Left hindlimb (tissue), 1 donor: ENCODE measurements at places on chromosomes 6 and 20.

DNA sequence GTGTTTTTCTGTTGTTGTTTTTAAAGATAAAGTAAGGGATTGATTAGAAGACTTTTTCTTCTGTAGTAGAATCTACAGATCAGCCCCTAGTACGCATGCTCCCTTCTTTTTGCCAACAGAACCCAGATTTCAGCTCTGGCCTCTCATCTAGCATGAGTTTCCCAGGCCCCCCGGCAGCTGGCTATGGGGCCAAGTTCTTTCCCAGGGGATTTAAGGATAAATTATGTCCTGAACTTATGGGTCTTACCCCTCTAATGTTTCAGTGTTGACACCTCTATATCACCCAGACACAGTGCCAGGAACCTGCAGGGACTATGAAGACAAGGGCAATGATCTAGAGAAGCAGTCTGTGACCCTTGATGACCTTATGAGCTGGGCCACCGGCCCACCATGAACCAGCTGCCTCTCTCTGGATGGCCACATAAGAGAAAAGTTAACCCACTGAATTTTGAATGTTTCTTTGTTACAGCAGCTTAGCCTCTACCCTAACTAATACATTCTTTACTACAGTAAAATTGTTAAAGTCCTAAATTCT lies 150.5 kb downstream of the UNC5CL start:
- DNase-seq, result no peak

- DNase-seq, result no peak
Observed at GRCh38 chr6:142438898-142439297, 137.1 kb downstream of the ADGRG6 start.

DNA sequence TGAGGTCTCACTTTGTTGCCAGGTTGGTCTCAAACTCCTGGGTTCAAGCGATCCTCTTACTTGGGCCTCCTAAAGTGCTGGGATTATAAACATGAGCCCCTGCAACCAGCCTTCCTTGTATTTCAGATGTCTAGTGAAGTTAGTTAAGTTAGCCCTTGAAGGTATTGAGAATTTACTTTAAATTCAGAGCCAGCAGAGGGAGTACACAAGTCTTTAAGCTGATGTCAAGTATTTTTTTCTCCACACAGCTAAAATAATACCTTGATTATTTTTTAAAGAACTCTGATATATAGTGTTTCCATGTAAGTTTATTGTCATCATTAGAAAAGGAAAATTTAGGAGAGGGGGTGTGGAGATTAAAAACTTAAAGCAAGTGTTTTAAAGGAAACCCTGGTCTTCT lies 9.8 kb downstream of the FOXO3 start:
- DNase-seq, result no peak

GRCh38 chr6:136249336-136249735 lies 775 bp downstream of the MTFR2 start:
- no peak for DNase-seq

GRCh38 chr20:8089668-8090067 lies 42.4 kb upstream of the PLCB1 start:
- DNase-seq, result no peak

GRCh38 chr6:83167726-83168278 lies 25.3 kb downstream of the PGM3 start:
- DNase-seq, result no peak

DNA sequence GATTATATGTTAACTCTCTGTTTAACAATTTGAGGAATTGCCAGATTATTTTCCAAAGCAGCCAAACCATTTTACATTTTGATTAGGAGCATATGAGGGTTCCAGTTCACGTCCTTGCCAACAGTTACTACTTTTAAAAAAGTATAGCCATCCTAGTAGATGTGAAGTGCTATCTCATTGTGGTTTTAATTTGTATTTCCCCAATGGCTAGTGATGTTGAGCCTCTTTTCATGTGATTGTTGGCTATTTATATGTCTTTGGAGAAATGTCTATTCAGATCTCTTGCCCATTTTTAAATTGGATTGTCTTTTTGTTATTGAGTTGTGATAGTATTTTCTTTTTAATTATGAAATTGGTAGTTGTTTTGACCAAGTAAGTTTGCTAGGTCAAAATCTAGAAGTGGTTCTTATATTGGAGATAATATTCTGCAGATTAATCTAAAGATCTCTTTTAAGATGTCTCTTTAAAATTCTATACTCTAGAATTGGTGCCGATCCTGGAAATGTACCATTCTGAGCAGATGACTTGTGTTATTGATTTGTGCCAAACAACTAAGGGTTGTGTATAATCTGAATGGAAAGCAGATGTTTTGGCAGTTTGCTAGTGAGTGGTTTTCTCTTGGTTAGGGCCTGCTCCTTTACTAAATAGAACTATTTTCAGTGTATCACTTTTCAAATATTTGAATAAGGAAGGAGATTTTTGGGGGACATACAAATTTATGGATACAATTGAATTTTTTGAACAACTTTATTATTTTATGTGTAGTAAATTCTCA lies 99.5 kb downstream of the CDKAL1 start:
- no peak for DNase-seq

DNA sequence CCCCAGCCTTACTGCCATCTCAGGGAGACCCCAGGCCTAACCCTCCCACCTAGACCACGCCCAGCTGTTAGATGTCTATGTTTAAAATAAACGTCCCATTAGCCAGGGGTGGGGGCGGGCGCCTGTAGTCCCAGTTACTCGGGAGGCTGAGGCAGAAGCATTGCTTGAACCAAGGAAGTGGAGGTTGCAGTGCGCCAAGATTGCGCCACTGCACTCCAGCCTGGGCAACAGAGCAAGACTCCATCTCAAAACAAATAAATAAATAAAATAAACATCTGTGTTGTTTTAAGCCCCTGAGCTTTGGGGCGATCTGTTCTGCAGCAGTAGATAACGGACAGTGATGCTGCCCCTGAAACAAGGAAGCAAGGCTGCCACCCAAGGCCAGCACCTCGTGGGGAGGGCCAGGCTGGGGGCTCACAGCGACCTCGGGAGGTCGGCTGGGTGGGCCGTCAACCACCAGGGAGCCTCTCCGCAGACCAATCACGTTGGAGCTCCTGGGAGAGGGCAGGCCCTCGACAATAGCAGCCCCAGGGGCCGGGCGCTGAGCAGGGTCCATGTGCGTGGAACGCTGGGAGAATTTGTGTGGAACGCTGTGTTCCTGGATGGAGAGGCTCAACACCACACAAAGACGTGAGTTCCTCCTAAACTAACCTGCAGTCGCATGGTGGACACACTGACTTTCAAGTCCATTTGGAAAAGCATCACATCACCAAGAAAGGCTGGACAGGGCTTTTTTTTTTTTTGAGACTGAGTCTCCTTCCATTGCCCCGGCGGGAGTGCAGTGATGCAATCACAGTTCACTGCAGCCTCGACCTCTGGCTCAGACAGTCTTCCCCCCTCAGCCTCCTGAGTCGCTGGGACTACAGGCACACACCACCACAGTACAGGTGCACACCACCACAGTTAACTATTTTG lies 1.0 kb upstream of the HELZ2 start:
- no peak for DNase-seq

- DNase-seq, result no peak
Observed at GRCh38 chr6:138509371-138509770, 10.1 kb upstream of the NHSL1 start.

DNA sequence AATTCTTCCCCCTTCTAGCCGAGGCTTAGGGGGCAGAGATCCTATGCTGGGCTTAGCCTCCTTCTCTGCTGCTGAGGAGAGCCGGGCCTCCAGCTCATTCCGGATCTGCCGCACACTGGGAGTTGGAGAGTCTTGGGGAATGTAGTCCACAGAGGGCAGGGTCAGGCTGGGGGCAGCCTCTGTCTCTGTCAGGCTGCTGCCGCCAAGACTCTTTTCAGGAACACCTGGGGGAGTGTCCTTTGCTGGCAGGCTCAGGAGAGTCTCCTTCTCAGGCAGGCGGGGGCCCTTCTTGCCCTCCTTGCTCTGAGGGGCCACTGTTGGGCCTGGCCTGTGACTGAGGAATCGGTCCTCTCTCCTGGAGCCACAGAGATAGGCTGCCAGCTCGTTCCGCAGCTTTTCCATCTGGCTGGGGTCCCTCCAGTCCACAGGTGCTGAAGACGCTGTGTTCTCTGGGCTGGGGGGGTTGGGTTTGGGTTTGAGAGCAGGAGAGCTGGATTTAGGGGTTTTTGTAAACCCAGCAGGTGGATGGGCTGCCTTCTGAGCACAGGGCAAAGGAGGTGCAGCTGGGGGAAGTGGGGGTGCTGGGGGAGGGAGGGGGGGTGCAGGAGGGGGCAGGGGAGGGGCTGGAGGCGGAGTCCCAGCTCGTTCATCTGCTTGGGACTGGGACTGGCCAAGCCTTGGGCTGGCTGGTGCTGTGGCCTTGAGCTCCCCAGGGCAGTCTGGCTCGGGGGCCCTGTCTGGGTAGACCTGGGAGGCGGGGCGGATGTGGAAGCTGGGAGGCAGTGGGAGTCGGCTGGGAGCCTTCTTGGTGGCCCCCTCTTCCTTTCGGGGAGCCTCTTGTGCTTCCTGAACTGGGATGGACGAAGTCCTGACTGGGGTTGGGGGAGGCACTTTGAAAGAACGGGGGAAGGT lies 36.1 kb downstream of the C6orf132 start:
- no peak for DNase-seq

- DNase-seq, result no peak
Observed at GRCh38 chr6:130929036-130929678, 102.0 kb downstream of the SMLR1 start.

- DNase-seq, result no peak
Observed at GRCh38 chr6:155154158-155154830, 109.5 kb upstream of the CLDN20 start.

DNA sequence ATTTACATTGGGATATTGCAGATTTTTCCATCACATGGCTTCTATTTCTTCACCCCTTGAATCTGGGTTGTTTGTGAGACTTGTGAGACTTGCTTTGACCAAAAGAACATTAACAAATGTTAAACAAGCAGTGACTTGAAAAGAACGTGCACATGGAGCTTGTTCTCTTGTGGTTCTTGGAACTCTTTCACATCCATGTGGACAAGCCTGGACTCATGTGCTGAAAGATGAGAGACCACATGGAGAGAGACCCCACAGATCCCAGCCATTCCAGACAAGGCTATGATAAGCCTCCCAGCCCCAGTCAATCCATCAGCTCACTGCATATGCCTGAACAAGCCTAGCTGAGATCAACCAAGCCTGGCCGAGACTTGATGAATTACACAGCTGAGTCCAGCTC lies 1365.7 kb upstream of the GJE1 start:
- DNase-seq, result no peak

DNA sequence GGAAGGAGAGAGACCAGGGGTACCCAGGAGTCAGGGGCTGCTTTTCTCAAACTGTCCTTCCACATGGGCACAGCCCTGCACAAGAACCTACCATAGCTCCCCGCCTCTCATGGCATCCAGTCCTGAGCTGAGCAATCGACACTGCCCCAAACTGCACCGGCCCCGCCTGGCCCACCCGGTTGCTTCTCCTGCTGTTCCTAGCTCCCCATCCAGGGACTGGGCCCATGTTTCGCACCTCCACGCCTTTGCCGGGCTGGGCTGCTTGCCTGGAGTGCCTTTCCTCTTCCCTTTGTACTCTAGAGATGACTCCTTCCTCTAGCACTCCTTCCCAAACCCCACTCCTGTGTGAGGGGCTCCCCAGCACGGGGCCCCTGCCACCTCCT lies 123.0 kb downstream of the GRM4 start:
- no peak for DNase-seq

DNA sequence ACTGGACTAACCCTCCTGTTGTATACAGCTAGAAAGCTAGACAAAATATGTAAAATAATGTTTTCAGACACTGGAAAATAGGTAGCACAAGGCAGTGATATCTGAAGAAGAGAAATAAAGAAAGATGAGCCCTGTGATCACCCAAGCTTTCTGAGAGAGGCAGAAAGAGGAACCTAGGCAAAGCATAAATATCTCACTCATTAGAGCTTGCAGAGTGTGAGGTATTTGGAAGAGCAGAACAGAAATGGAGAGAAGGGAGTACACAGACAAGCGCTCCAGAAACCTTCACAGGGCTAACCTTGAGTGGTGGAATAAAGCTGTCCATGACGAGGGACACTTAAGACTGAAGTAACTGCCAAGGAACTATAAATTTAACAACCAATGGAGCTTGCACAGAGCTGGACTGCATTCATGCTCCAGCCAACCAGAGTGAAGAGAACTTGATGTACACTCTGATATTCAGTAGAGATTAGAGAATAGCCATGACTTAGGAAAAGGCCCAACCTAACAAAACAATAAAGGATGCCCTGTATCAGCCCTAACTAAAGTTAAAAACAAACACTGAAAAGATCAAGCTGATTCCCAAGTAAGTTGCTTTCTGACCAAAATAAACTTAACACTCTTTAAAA lies 280.9 kb upstream of the STXBP5 start:
- DNase-seq, result no peak

GRCh38 chr6:89615882-89616281 lies 22.7 kb downstream of the LYRM2 start:
- DNase-seq, result no peak

DNA sequence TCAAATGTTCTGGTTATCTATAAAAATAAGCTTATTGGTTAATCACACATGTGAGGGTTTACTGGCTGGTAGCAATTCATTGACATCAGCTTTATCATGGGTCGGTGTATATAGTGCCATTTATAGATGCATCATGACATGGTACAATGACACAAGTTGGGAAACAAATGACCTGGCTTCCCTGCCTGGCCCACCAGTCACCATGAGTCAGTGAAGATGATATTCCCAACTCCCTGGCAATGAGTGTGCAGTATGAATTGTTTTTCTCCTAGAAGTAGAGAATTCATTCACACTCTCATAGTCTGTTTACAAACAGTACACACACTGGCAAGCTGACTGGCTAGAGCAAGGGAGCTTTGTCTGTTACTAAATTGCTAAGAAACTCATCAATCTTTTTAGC lies 37.2 kb upstream of the CALHM6 start:
- DNase-seq, result no peak

DNA sequence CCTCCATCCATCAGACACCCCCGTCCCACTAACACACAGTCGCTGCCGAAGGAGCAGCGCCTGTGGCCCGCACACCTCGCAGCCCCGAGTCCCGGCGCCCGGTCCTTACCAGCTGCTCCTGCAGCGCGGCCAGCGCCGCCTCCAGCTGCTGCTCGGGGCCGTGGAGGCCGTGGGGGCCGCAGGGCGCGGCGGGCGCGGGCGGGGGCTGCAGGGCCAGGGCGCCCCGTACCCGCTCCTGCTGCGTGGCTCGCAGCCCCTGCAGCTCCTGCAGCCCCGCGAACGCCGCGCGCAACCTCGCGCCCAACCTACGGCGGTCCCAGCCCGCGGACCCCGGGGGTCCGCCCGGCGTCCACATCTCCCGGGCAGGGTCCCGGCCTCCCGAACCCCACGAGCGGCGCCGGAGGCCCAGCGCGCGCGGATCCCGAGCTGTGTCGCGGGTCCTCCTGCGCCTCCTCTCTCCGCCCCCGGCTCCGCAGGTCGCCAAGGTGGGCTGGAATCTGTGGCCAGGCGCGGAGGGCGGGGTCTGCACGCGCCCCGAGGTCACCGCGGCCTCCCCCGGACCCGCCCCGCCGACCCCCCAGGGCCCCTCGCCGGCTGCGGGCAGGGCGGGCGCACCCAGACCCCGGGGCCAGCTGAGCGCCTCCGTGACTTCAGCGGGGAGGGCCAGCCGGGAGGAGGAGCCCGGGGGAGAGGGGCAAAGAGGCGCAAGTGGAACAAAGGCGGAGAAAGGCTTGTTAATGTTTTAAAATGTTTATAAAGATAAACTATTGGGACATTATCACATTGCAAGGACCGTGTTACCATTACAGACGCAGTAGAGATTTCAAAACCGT lies at the start of gene DACT2:
DACT2 (minus strand) TSS at position 499 of the 833 bp plus-strand sequence; CDS start at position 355, 144 bp downstream.
- no peak for DNase-seq

- DNase-seq, result no peak
Observed at GRCh38 chr6:130853555-130854183, 26.5 kb downstream of the SMLR1 start.
